ENCODE measurements at places on chromosomes 11 and 22.

DNA sequence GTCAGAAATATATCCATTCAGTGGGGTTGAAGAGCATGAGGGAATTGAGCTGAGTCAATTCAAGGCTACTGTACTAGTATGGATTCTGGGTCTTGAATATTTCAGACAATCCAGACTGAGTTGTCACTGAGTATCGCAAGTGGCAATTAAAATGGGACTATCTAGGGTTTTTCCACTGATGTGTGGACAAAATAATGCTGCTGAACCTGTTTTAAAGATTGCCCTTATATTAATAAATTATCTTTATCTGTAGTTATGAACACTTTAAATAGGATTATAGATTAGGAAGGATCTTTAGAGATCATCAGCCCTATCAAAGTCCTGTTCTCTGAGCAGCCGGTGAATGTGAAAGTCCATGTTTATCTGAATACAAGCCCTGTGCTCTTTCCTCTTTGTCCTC, 478.3 kb upstream of the KIRREL3 start:
- DNase-seq, result no peak

DNA sequence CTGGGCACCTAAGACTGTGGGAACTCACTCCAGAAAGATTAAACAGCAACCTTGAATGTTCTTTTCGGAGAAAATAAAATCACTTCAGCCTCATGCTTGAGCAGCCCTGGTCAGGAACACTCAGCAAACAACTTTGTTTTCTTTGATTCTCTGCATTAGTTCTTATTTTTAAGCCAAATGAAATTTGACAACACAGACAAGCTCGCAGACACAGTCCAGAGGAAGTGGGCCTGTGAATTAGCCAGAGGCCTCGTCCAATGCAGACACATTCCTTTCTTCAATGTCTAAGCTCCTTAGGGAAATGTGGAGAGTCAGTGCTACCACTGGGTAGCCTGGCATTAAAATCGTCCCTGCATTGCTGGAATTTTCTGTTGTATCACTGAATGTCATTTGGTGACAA, 62.9 kb upstream of the CSNK2A3 start:
- DNase-seq, result no peak

DNA sequence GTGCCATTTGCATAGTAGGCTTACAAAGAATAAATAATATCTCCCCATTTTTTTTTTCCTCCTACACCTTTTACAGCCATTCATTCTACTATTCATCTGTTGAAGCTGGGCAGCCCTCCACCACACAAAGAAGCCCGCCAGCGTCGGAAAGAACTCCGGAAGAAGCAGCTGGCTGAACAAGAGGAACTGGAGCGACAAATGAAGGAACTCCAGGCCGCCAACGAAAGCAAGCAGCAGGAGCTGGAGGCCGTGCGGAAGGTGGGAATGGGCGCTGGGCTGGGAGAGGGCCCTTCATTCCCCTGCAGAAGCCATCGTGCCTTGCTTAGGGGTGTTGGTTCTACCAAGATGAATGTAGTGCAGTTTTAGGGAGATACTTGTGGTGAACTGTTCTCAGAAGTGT, 68.6 kb downstream of the SWAP70 start:
- DNase-seq, result no peak

DNA sequence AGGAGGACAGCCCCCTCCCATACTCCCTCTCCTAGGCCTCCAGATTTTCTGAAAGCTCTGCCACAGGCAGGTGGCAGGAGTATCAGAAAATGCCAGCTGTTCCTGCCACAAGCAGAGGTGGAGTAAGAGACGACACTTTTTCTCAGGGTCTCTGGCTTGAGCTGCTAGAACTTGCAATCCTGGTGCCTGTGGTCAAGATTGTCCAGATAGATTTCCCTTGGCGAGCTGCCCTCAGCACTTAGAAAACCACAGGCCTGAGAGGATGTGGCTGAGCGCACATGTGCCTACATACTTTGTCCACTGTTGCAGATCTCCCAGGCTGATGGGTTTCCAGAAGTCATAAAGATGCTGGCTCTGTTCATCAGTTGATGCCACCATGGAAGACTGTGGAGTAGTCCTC, 65.7 kb upstream of the NAV2 start:
- DNase-seq, result no peak

GRCh38 chr11:93542811-93543229, 371 bp downstream of the SMCO4 start:
- no peak for DNase-seq

GRCh38 chr11:45248501-45249011, 37.6 kb downstream of the SYT13 start:
- DNase-seq, result no peak

DNA sequence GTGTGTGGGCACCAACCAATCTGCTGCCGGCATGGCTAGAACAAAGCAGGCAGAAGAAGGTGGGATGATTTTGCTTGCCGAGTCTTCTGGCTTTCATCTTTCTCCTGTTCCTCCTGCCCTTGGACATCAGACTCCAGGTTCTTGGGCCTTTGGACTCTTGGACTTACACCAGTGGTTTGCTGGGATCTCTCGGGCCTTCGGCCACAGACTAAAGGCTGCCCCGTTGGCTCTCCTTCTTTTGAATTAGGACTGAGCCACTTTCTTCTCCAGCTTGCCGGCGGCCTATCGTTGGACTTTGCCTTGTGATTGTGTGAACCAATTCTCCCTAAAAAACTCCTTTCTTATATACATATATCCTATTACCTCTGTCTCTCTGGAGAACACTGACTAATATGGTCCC, 128.1 kb upstream of the TEAD1 start:
- DNase-seq, result no peak

DNA sequence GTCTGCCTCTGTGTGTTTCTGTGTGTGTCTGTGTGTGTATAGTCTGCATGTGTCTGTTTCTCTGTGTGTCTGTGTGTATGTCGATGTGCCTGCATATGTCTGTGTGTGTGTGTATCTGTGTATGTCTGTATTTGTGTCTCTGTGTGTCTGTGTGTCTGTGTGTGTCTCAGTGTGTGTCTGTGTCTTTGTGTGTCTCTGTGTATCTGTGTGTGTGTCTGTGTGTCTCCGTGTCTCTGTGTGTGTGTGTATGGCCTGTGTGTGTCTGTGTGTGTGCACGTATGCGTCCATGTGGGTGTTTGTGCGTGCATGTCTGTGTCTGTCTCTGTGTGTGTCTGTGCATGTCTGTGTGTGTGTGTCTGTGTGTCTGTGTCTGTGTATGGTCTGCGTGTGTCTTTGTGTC, 439 bp downstream of the SNX32 start:
- DNase-seq, result no peak

- DNase-seq, result no peak
Measured at GRCh38 chr11:6156628-6157359, 13.3 kb downstream of the OR52B2 start.

- DNase-seq, result no peak
Measured at GRCh38 chr11:76380159-76380976, 564 bp downstream of the THAP12 start.

GRCh38 chr11:59011655-59012397, 72.5 kb downstream of the GLYATL1 start:
- DNase-seq, result no peak

DNA sequence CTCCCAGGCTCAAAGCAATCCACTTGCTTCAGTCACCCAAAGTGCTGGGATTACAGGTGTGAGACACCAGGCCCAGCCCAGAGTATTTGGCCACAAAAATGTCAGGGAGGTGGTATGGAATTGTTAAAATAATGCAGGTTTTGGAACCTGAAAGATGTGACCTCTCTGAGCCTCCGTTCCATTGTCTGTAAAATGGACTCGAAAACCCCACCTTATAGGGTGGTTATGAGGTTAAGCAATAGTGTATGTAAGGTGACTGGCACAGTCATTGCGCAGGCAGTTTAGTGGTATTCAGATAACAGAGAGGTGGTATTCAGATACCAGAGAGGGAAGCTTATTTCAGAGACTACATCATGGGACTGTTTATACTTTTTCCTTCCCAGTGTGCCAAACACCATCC, 52.5 kb upstream of the PRSS23 start:
- DNase-seq, result no peak

- DNase-seq, result peak; percentile 21
Measured at GRCh38 chr11:47766509-47767227, 473 bp downstream of the FNBP4 start.

DNA sequence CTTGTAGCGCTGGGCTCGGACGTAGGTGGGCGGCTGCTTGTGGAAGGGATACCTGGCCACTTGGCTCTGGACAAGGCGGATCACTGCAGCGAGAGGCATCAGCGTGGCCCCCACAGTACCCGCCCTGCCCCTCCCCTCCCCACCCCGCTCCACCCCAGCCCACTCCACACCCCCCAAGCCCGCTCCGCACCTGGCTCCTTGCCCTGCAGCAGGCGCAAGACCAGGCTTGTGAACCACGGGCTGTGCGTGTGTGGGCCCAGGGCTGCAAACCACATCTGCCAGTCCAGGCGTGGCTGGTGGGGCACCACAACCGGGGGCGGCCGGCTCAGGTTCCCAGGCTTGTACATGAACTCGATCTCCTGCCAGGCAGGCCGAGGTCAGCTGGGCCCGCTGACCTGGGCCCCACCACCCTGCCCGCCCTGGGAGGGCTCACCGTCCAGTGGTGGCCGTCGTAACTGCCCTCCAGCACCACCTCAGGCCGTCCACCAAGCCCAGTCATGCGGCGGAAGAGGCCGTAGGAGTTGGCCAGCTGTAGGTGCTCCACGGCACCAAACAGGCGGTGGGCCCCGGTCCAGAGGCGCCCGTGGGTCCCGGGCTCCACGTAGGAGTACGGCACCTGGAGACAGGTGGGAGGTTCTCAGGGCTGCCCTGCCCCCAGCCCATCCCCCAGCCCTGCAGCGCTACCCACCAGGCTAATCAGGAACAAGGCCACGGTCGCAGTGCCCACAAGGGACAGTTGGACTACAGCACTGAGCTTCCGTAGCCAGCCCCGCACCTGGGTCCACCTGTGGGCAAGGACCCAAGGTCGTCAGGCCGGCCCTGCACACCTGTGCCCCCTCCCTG, 2.9 kb downstream of the LMF2 start:
- DNase-seq, result no peak

- DNase-seq, result no peak
Measured at GRCh38 chr11:104957280-104957679, 11.1 kb downstream of the CASP4 start.

GRCh38 chr11:19995145-19995544, 165.1 kb downstream of the DBX1 start:
- no peak for DNase-seq

DNA sequence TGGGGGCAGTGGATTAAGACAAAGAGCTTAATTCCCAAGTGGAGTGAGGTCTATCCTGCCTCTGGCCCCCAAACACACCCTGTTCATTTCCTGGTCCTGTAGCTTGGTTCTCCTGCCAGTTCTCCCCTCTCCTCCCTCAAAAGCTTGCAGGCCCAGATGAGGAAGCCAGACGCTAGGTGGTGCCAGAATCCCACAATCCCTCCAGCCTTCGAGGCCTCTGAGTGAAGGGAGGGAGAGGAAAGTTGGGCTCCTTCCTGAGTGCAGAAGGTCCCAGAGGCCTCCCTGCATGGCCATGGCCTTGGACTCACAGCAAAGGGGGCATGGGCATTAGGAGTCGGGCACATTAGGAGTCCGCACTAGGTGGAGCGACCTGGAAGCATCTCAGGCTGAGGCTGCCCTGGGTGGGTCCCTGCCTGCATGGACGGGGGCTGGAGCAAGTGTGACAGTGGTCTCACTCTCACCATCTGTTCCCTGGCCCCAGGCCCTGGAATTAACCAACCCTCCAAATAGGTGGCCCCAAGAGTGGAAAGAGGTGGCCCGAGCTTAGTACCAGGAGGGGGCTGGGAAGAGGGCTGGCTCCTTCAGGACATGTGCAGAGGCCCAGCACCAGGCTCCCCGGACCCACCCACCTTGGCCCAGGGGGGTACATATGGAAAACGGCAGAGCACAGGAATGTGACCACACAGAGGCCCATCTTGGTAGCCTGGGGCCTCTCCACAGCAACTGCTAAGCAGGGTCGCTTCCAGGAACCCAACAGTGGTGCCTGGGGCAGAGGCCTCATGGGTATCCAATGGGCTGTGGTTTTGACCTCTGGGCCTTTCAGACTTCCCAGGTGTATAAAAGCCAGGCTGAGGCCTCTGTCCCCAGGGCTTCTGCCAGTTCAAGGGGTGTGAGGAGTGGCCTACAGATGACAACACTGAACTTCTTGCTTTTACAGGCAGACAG, 5.2 kb downstream of the FXYD2 start:
- DNase-seq, result peak; percentile 43

DNA sequence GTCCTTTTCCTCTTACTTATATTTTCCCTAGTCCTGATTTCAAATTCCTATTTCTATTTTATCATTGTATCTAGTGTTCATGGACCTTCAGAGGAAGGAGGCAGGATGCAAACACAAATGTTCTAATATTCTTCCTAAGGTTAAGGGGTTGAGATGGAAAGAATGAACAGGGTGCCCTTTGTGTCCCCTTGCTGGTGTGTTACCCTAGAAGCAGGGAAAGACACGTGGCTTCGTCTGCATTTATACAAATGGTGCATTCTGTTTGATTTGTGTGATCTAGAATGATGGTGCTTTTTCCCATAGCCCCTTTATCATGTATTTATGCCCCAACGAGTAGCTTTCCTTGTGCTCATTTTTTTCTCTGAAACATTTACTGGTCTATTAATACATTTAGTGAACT, 76.2 kb downstream of the PLEKHA7 start:
- DNase-seq, result no peak

DNA sequence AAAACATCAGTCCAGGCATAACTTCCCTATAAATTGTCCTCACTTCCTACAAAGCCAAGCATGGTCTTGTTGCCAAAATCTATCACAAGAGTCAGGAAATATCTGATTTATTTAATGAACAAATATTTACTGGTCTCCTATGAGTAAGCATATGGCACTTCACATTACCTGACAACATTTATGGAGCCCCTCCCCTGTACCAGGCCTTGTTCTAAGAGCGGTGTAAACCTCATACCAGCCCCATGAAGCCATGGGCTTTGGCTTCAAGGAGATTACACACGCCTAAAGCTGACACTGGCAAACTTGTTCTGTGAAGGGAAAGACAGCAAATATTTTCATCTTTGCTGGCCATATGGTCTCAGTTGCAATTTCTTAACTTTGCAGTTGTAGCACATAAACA, 43.0 kb upstream of the EIF3D start:
- no peak for DNase-seq
